ENCODE measurements at places on chromosomes 2 and 18.

- DNase-seq, result no peak
These were observed 133.6 kb upstream of the CAVIN2 start for GRCh38 chr2:191980483-191980882.

GRCh38 chr2:57156231-57156924 lies 890.2 kb upstream of the VRK2 start:
- DNase-seq, result no peak

- DNase-seq, result no peak
These were observed 37.1 kb downstream of the EXOC6B start for GRCh38 chr2:72788756-72789155.

- no peak for DNase-seq
These were observed 152.5 kb upstream of the APCDD1 start for GRCh38 chr18:10301831-10302483.

DNA sequence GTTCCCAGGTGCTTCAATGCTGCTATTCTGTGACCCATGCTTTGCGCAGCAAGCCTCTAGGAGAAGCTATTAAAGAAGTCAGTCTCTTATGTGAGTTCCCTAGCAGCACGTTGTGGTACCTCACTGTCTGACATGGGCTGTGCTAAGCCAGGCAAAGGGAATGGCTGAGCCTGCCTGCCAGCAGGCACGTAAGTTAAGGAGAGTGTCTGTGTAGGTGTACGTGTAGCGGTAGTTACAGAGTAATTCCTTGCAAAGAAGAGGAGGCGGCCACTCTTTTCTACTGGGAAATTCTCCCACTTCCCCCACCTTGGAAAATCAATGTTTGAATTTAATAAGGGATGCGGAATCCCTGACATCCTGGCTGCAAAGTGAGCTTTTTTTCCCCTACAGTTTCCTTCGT lies 123.5 kb upstream of the LYPD1 start:
- no peak for DNase-seq

GRCh38 chr18:46343931-46344372 lies 239.8 kb downstream of the HAUS1 start:
- DNase-seq, result no peak

DNA sequence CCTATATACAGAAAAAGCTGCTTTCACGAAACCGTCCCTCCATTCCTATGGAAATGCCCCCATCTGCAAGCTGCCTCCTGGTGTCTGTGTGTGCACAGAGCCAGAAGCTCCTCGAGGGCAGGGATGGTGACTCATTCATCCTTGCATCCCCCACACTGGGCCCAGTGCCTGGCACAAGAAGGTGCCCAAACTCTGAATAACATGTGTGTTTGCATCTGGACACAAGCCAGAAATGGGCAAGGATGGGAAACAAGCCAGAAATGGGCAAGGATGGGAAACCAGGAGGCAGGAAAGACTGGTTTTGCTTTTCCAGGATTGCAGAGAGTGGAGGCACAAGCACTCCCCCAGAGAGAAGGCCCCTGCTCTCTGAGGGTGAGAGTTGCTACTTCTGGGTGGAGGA lies 313.9 kb downstream of the CELF4 start:
- no peak for DNase-seq

GRCh38 chr2:211133766-211134165 lies 577.4 kb downstream of the CPS1 start:
- peak; percentile 54 for DNase-seq

DNA sequence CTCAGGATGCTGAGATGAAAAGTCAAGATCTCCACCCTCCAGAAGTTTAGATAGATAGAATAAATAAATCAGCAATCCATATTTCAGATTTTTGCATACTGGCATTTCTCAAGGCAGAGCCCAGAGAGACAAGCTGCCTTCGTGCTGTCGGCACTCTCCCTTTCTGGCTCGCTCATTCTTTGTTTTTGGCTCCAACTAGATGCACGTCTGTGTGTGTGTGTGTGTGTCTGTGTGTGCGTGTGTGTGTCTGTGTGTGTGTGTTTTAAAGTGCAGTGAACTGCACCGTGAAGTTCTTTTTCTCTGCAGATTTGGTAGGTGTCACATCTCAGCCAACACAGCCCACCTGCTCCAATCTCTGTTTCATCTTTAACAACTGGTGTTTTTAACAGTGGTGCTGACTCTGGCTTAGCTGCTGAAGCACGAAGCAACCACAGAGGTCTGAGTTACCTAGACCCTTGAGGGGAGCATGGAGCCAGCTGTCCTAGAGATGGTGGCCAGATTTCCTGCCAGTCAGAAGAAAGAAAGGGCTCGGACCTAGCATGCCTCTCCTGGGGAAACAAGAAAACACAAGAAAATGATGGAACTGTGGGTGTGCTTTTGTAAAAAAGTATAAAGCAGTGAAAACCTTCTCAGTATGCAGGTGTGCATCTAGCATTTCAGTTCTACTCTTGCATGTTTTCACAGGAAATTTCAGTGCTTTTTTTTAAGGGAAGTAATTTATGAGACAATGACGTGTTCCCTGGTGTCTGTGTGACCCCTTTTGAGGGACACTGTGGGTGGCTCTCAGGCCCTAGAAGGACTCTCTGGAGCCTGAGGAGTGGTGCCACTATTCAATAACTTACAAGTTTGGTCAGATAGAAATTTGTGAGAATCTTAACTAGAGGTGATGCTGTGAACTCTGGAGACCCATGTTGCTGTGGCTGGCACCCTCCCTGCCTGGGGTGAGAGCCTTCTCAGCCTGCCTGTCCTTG lies 364.3 kb downstream of the RNF144A start:
- DNase-seq, result no peak

GRCh38 chr2:168198476-168199207 lies 48.8 kb downstream of the STK39 start:
- no peak for DNase-seq

GRCh38 chr18:73043611-73044010 lies 175.8 kb upstream of the NETO1 start:
- no peak for DNase-seq

DNA sequence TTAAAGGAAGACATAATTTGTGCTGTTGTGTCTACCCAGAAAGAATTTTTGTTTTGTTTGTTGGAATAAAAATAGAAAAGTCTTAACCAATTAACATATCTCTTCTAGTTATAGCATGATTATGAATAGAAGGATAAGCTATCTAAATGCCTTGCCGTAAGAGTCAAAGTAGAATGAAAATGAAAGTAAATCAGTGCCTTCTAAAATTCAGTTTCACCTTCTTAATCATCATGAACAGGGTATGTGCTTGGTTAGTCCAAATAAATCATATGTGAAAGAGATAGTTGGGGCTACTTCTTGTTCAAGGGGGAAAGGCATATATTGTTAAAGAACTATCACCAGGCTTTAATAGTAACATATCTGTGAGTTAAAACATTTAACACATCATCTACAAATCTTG lies 91.5 kb downstream of the GULP1 start:
- DNase-seq, result no peak

- no peak for DNase-seq
These were observed 213.6 kb downstream of the PTGR3 start for GRCh38 chr18:74995419-74995736.

GRCh38 chr18:3624935-3625741 lies 175.2 kb downstream of the TGIF1 start:
- DNase-seq, result peak; percentile 95

- DNase-seq, result no peak
These were observed 7.5 kb upstream of the KCNG2 start for GRCh38 chr18:79789901-79790890.

DNA sequence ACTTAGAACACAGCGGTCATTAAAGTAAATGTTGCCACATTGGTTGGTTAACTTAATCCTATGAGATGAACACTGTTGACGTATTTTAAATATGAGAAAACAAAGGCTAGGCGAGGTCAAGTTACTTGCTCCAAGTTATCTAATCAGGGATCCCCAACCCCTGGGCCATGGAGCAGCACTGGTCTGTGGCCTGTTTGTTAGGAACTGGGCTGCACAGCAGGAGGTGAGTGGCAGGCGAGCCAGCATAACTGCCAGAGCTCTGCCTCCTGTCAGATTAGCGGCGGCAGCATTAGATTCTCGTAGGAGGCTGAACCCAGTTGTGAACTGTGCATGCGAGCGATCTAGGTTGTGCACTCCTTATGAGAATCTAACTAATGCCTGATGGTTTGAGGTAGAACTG lies 878.9 kb downstream of the CPS1 start:
- no peak for DNase-seq

- DNase-seq, result no peak
These were observed 31.4 kb upstream of the IL18RAP start for GRCh38 chr2:102391565-102391964.

GRCh38 chr2:46849721-46850556 lies 65.7 kb downstream of the MCFD2 start:
- no peak for DNase-seq

DNA sequence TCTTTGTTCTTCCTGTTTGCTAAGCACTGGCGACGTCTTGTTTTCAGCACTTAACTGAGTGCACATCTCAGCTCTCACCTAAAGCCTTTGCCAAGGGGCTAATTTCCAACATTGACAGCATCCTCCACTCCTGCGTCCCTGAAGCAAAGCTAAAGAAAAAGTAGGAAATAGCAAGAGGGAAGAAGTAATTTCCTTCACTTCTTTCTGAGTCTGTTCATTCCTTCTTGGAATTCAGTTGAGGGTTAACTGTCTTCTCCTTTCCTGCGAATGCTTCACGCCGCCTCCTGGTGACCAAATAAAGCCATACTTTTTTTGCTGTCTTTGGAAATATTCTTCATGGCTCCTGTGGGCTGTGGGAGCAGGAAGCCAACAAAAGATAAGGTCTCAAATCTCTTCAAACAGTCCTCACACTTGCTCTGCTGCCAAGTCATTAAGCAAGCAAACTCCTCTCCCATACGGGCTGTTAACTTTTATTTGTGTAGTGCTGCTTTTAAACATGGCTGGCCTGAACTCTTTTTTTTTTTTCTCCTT lies 100.9 kb downstream of the DPP10 start:
- no peak for DNase-seq

DNA sequence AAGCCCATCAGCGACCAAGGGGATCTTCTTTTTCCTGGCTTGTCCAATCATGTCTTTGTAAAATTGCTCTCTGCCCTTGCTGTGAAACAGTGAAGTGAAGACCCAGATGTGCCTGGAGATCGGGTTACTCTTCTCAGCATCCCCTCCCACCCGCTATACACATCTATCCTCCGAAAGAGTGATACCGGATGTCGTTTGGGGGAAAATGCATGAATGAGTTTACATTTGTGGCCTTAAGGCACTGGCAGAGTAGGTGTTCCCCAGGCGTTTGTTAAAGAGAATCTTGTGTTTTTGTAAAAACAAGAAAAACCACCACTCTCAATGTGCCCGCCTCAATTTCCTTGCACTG lies 528.3 kb downstream of the CMPK2 start:
- DNase-seq, result no peak

DNA sequence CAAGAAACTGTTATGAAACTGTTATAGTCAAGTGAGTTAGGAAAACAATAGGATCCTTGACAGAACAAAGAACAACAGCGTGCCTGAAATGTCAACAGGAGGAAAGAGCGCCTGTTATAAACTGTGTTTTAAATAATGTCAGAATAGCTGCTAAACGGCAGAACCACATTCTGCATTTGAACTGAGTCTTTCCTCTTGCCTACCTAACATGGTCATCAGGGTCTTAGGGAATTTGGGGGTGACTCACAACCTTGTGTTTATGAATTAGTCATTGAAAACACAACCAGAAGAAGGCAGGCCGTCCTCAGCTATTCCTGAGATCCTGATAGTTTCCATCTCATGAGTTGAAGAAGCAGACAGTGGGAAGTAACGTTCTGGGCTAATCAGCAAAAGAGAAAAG lies 222.0 kb upstream of the FN1 start:
- DNase-seq, result peak; percentile 70

- DNase-seq, result peak; percentile 100
These were observed 18.4 kb downstream of the ATOH8 start for GRCh38 chr2:85772019-85772745.

DNA sequence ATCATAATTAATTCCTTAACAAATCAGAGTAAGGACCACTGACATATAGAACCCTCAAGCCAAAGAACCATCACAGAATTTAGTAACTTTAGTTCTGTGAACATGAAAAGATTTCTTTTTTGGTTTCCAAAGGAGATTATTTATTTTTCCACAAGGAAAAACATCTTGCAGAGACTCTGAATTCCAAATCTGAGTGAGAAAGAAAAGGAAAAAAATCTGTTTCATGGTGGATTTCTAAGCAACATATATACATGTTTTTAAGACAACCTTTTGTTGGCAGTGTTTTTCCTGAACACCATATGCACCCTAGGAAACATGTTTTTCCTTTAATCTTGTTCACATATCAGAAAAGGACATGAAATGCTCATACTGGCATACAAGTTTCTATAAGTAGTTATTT lies 149.8 kb downstream of the AGPS start:
- no peak for DNase-seq

DNA sequence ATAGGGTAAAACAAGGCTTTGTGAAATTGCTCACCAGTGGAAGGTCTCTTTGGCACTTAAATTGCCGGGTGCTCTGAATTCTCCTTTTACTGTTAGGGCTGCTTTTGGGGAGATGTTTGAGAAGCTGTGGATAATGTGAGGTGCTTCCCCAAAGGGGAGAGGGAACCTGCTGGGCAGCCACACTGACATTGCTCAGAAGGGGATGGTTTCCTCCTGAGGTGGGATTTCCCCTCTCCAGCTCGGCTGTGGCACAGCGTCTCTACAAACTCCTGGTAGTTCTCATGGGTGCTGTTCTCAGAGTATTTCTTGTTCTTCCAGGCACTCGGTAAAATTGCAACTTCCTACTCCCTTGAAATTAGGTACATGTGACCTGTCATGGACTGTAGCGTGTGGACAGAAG lies 124.2 kb downstream of the LPIN1 start:
- no peak for DNase-seq

DNA sequence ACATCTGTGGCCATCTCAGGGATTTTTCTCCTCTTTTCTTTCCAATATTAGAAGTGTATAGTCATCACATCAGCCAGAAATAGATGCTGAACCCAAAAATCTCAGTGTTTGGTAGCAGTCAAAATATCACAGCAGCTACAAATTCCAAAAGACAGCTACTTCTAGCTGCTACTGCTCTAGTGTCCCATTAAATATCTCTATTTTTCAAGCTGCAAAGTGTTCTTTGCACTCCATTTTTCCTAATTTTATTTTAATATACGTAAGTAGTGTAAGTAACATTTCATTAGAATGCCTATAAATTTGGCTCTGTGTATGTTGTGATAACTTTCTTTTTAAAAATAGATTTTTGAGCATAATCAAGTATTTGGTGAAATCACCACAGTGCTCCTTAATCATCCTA lies 967.3 kb downstream of the BCL11A start:
- DNase-seq, result no peak

DNA sequence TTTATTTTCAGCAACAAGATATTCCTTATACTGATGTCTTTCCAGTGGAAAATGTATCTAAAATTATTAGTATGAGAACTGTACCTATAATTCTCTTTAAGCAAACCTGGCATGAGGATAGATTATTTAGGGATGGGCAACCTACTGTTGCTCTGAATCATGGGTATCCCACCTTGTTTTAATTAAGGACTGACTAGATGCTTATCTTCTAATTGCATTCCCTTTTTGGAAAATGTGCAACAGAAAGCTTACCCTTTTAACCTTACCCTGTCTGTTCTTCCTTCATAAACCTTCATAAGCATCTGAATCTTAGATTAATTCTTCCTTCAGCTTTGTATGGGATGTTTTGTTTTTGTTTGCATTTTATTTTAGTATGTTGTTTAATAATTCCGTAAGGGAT lies 110.3 kb downstream of the TAF4B start:
- no peak for DNase-seq

- no peak for DNase-seq
These were observed 38.4 kb downstream of the PELI1 start for GRCh38 chr2:64105670-64106461.

- DNase-seq, result no peak
These were observed 47.7 kb upstream of the RNU4ATAC start for GRCh38 chr2:121483021-121483420.

GRCh38 chr2:133331436-133331835 lies 236.8 kb downstream of the NCKAP5 start:
- DNase-seq, result no peak

Data from HS-27A (cell line).